Pulmonary artery endothelial cell (primary cell): ENCODE measurements at places on chromosomes 7 and 10. TPM values are rescaled to one million over a fixed set of nuclear protein-coding genes. Genes with fewer than 3 reads are reported as not detected.

Gene VGF
- 0.07 TPM in 1 of 2 replicates, not detected in the other for total RNA-seq

Gene OR2A5
- not detected in 2 replicates for total RNA-seq

Gene ENTPD1
- 5.7 and 6.4 TPM in 2 replicates for total RNA-seq

Gene AASS
- 34.0 and 57.1 TPM in 2 replicates for total RNA-seq

Gene ECD
- 29.9 and 33.3 TPM in 2 replicates for total RNA-seq

DNA sequence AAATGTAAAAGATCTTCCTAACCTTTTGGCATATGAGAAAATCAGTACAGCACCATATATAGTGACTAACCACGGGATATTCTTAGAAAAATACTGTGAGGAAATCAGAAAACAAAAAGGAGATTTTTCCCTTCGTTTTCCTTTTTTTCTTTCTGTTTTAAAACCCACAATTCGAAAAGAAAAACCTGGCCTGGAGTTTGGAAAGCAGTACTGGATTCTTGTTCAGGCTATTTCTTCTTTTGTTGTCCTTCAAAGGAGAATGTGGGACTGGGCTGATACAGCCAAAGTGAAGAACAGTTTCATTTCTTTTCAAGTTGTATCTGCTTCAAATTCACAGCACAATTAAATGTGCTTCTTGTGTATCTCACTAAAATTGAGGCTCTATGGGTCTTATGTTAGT is 156.8 kb upstream of the PHYHIPL start:
- no peak for DNase-seq

DNA sequence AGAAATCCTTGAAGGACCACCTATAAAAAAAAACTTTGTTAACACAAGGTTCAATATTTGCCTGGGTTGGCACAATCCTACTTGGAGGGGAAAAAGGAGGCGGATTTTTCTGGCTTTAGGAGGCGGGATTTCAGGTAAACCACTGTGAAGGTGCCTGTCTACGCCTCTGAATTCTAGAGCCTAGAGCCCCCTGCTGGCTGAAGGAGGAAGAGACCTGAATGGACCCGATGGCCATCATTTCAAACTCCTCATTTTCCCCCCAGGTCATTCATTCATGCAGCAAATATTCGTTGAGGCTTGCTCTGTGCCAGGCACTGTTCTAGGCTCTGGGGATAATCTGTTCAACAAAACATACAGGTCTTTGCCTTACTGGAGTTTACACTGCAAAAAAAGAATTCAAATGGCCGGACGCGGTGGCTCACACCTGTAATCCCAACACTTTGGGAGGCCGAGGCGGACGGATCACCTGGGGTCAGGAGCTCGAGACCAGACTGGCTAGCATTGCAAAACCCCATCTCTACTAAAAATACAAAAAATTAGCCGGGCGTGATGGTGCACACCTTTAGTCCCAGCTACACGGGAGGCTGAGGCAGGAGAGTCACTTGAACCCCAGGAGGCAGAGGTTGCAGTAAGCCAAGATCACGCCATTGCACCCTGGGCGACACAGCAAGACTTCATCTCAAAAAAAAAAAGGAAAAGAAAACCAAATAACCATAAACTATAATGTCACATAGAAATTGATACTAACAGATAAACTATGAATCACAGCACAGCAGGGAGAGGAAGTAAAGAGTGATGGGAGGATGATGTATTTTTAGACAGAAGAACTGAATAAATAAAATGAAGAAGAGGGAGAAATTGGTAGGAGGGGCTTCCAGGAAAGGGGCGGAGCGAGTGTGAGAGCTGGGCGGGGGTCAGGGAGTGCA is 90.1 kb upstream of the NFE2L3 start:
- no peak for DNase-seq

DNA sequence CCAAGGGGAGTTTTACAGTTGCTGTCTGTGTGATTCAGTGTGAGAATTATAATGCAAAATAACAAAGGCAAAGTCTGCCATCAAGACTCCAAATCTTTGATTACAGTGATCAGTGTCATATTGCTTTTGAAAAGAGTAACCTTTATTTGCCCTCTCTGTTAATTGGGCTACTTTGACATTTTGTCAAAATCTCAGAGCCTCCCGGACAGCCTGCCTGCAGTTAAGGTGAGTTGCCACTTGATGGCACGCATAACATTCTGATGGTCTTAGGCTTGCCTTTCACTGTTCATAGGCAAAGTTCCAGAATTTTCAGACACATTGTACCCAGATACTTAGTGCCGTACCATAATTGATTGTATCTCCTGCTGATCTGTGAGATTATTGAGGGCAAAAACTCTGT is 253.5 kb downstream of the ABCA13 start:
- no peak for DNase-seq

DNA sequence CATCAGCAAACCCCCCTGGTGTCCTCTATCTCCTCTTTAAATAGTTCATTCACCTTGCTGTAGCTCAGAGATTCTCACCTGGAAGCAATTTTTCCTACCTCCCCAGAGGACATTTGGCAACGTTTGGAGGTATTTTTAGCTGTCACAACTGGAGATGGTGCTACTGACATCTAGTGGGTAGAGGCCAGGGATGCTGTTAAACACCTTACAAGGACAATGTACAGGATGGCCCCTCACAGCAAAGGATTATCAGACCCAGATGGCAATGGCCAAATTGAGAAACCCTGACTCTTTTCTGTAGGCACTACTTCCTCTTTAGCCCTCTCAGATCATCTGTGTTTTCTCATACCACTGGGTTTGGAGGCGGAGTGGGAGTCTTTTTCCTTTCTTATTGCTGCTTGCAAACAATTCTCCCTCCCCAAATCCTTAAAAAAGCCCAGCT is 13.2 kb upstream of the TRA2A start:
- no peak for DNase-seq

DNA sequence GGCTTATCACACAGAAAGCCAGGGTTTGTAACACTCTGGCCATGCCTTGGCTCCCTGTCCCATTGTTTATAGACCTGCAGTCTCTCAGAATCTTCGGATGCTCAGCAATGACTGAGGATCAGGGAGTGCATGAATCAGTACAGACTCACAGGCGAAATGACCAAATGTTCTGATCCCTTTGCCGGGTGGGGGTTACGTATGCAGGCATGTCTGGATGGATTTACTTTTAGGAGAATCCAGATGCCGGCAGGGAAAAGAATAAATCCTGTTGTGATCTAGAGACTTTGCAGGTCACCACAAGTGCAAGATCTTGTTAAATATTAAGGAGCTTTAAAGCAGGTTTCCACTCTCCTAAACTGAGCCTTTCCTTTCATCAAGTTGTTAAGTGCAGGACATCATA is 149.5 kb downstream of the SFMBT2 start:
- no peak for DNase-seq

DNA sequence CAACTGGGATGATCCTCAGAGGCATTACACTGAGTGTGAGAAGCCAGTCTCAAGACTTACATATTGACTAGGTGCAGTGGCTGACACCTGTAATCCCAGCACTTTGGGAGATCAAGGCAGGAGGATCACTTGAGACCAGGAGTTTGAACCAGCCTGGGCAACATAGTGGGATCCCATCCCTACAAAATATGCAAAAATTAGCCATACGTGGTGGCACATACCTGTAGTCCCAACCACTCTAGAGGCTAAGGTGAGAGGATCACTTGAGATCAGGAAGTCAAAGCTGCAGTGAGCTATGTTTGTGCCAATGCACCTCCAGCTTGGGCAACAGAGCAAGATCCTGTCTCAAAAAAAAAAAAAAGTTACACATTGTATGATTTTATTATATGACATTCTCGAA is 23.5 kb upstream of the TNPO3 start:
- DNase-seq, result no peak

DNA sequence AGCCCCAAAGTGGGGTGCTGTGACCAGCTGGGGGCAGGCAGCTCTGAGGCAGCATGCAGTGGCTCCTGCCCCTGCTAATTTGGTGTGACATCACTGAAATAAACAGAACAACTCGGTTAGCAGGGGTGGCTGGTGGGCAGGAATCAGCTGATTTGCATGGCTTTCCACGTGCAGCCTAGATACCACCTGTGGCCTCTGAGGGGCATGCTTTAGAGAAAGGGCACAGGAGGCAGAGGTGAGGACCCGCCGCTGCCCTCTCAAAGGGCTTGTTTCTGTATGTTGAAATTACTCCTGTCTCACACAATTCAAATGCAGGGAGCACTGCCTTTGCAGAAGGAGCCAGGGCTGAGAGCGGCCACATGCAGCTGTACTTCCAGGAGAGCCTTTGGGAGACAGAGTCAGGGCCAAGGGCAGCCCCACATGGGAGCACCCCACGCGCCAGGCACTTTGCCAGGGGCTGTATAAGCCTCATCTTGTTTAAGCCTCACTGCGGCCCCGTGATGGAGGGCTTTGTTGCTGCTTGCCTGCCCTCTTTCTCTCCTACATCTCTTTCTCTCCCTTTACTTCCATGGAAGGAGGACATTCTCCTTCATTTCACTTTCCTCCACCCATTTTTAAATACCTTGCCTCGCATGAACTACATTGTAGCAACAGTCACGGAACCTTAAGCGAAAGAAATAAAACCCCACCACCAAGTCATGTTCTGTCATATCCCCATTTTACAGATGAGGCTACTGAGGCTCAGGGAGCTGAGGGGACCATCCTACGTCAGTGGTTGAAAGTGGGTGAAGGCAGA is 137.7 kb downstream of the ZMIZ1 start:
- no peak for DNase-seq

- no peak for DNase-seq
These were observed 53.5 kb downstream of the VOPP1 start for GRCh38 chr7:55518836-55519235.

DNA sequence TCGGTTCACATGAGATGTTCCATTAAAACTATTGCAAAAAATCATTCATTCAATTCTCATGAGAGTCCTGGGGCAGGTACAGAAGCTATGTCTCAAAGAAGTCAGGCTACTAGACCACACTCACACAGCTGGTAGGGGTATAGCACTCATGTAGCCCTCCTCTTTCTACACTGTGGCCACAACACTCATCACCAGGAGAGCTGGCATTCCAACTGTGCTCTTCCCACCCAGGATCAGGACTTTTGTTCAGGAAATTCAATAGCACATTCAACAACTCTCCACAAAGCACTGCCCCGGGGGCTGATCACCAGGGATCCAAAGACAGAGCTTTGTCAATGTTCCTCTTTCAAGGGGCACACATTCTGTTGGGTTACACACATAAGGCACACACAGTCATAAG is 31.0 kb upstream of the C10orf90 start:
- no peak for DNase-seq

- no peak for DNase-seq
These were observed 851.8 kb downstream of the XPNPEP1 start for GRCh38 chr10:109071539-109071938.
